ENCODE measurements at places on chromosomes 5 and 9.
A peak's percentile ranks its signal among the peaks of the same experiment; 100 is the strongest.

DNA sequence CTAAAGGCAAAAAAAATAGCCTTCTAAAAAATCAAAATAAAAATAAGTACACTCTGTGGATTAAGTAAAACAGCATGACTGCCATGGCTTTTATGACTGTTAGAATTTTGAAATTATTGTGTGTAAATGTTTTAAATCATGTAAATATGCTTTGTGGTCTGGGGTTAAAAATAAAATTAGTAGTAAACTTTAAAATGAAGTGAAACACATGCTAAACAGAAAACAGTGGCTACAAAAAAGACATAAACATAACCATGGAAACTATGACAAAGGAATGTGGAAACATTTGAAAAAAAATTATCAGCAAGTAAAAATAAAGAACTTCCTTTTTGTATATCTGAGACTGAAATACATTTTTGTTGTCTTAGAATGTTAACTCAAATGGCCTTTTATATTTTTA is 134.5 kb upstream of the SPEF2 start:
- DNase-seq, result peak; percentile 50

DNA sequence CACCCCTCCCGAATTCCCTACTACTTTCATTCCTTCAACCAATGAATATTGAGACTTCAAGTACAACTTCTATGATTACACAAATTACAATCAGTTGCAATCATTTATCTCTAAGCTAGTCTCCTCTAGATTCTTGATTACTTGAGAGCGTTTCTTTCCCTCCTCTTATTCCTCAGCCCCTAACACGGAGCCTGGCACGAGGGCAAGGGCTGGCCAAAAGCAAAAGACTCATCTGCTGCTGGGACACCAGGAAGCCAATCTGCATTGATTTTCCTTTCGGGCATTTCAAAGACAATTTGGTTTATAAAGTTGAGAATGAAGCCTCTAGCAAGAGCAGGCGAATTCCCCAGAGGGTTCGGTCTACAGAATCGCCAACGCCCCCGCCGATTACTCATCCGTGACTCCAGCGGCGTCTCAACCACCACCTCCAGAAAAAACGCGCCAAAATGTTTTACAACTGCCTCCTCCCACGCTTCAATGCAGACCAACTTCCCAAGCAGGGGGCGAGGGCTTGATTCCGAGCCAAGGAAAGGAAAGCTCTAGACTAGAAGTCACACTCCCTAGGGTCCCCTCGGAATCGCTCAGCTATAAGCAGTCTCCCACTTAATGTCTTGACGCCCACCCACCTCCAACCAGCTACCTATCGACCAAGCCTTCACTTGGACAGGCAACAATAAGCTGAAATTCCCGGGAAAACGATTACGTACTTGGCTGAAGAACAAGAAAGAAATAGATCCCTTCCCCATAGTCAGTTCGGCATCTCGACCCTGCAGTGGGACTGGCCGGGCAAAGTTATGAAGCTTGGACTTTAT is 1.5 kb downstream of the PCSK1 start:
- peak; percentile 9 for DNase-seq

GRCh38 chr5:166708291-166708690 is 1583.2 kb upstream of the WWC1 start:
- no peak for DNase-seq

DNA sequence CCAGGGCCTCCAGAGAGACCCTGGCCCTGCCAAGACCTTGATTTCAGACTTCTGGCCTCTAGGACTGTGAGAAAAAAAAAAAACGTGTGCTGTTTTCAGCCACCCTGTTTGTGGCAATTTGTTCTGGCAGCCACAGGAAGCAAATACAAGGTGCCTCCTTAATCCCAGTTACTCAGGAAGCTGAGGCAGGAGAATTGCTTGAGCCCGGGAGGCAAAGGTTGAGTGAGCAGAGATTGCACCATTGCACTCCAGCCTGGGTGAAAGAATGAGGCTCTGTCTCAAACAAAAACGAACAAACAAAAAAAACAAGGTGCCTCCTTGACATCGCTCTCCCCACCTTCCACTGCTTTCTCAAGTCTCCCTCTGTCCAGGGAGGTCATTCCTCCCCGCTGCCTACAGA is 98.0 kb downstream of the GABBR2 start:
- DNase-seq, result no peak

GRCh38 chr9:82302968-82303655 is 314.5 kb downstream of the SPATA31D1 start:
- no peak for DNase-seq

- no peak for DNase-seq
These were observed 23.5 kb downstream of the NIPSNAP3B start for GRCh38 chr9:104787306-104788015.

DNA sequence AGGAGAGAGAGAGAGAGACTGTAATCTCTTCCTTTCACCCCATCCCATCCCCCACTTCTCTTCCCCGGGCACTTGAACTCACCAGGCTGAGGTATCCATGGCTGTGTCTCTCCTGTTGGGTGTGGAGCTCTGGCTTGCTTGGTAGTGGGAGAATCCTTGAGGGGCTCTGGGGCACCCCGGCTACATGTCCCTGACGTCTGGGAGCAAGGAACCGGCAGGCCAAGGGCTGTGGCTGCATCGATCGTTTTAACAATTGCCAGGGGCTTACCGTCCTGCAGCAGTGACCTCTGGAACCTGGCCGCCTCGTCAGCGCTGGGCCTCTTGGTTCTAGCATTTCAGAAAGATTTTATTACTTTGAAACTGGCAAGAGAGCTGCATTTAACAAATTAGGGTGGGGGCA is 30.0 kb downstream of the FGF18 start:
- no peak for DNase-seq

- DNase-seq, result no peak
These were observed 90.9 kb upstream of the MINAR2 start for GRCh38 chr5:129656952-129657351.

- no peak for DNase-seq
These were observed 156.1 kb upstream of the GHR start for GRCh38 chr5:42267091-42267490.

GRCh38 chr5:74352256-74352655 is 288.3 kb downstream of the ENC1 start:
- no peak for DNase-seq

DNA sequence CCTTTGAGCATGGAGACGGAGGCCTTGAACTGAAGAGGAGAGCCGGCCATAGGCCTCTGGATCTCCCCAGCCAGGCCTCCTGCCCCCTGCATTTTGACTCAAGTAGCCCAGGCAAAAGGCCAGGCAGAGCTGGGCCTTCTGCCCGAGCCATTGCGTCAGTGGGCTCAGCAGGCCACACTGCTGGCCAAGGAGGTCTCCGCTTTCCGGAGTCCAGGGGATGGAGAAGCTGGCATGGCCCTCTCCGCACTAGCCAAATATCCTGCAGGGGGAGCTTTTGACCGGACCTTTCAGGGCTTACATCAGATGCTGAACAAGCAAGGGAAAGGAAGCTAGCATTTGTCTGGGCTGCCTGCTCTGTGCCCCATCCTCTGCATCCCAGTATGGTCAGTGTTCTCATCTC is 386.8 kb downstream of the TRIM36 start:
- no peak for DNase-seq

GRCh38 chr9:37404590-37404989 is 17.9 kb upstream of the GRHPR start:
- no peak for DNase-seq

- DNase-seq, result no peak
These were observed 39.9 kb downstream of the MVB12B start for GRCh38 chr9:126366366-126367011.

GRCh38 chr5:73238873-73239272 is 65.9 kb downstream of the TMEM174 start:
- DNase-seq, result no peak

DNA sequence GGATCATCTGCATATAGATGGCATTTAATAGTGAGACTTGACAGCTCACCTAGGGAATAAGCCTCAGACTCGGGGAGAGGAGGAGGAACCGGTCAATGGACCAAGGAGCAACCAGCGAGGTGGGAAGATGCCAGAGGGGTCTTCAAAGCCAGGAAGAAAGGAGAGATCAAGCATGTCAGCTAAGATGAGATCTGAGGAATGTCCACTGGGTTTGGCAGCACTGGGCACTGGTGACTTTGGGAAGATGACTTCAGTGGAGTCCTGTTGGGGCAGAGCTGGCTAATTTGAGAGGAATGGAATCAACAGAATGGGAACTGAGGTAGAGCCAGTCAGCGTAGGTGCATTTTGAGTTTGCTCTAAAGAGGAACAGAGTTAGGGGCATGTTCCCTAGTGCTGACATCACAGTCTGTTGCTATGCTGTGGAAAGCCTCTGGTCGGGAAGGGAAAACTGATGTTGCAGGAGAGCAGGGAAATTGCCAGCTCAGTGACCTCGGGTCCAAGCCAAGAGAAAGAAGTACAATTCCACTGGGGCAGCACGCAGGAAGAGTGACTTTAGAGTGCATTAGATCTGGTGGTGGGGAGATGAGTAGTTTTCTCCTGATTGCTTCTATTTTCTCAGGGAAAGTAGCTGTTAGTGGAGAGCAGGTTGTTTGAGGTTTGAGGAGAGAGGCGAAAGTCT is 56.9 kb downstream of the ZNF618 start:
- no peak for DNase-seq

DNA sequence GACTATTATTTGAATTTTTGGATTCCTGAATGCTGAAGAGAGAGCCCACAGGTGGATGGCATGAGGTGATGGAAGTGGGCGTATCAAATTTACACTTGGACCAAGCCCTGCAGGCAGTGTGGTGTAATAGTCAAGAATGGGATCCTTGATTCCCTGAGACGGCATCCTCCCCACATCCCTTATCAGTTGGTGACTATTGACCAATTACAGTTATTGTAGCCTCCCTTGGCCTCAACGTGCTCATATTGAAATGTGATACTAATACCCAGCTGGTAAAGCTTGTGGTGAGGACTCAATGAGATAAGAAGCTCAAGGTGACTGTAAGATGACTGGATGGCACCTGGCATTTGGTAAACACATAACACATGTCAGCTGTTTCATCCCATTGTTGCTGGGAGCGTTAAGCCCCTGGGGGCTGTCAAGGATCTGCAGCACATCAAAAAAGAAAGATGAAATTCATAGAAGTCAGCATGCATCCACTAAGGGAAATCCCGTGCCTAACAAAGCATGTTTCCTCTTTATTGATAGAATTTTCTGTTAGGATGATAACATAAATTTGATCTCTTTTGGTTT is 65.6 kb upstream of the IRX2 start:
- no peak for DNase-seq

GRCh38 chr5:8590959-8591358 is 722.0 kb downstream of the MTRR start:
- no peak for DNase-seq

DNA sequence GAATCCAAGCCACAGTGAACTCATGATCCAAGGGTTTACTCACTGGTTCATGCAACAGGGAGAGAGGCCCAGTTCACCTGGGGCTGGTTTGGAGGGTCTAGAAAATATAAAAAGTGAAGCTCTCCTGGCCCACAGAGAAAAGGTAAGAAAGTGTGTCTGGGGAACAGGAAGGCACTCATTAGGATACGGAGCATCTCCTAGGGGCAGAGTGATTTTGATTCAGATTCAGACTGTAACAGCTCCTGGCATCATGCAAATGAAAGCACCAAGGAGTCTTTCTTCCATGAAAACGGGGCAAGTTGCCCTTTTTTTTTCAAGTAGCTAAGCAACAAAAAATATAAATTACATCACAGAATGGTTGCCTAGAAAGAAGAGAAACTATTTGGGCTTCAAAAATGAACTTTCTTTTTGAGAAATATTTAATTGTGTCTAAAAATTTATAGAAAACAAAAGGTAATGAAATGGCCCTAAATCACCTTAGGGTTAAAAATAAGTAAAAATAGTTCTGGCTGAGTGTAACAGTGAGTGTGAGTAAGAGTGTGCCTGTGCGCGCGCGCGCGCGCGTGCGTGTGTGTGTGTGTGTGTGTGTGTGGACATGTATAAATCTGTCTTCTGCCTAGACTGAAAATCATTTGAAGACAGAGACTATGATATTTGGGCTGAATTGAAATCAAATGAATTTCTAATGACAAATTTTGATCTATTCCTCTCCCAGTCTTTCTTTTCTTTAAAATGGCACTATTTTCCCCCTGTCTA is 177.8 kb upstream of the ZNF462 start:
- DNase-seq, result no peak

DNA sequence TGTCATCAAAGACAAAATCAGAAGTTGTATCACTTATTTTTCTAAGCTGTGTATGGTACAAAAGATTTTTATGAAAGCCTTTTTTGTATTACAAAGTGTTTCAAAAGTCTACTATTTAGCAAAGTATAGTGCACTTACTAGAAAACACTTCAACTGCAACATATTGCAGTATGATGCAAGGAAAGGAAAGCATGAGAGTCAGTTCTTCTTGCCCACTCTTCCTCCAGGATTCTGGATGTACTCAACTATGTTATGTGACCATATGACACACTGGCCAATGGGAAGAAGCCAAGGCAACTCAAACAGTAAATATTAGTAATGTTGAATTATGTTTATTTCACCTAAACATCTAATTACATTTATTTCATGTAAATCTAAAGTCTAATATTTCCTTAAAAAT is 49.5 kb upstream of the TYRP1 start:
- DNase-seq, result no peak

DNA sequence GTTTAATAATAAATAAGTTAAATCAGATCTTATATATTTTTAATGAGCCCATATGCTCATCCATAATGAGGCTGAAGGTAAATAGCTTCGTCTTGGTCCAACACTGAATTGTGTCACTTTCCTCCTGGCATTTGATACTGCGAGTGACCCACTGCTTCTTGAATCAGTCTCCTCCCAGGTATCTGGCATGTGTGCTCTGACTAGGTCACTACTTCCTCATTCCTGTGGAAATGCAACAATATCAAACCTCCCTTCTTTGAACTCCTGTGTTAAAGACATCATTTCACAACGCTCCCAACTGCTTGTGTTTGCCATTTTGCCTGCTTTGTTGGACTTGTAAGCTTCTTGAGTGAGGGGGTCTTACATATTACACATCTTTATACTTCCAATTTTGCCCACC is 157.7 kb downstream of the SLC24A2 start:
- no peak for DNase-seq

GRCh38 chr5:132270706-132271105 is 13.2 kb downstream of the PDLIM4 start:
- DNase-seq, result no peak

- DNase-seq, result no peak
These were observed 34.2 kb downstream of the JADE2 start for GRCh38 chr5:134559672-134560071.

DNA sequence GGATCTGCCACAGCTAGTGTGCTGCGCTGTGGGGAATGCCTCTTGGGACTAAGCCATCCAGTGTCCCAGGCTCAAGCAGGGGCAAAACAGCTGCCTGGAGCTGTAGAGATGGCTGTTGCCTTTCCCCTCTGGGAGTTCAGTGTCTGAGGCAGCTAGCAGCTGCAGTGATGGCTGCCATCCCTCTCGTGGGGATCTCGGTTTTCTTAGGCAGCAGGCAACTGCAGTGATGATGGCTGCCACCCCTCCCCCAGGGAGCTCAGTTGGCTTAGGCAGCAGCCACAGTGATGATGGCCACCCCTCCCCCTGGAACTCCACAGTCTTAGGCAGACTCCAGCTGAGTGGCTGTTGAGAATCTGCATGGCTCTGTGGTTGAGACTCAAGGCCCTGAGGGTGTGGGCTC is 1389.2 kb upstream of the NUDT12 start:
- no peak for DNase-seq

- DNase-seq, result no peak
These were observed 36.3 kb upstream of the STX17 start for GRCh38 chr9:99870126-99870525.

Measured in inflammatory macrophage treated with lipopolysaccharide for 1 hour (primary cell).